COR-L47 (cell line): ENCODE measurements at places on chromosomes 3 and 15.
A peak's percentile ranks its signal among the peaks of the same experiment; 100 is the strongest.

GRCh38 chr3:108953210-108953609 is 469 bp downstream of the GUCA1C start:
- DNase-seq = no peak

DNA sequence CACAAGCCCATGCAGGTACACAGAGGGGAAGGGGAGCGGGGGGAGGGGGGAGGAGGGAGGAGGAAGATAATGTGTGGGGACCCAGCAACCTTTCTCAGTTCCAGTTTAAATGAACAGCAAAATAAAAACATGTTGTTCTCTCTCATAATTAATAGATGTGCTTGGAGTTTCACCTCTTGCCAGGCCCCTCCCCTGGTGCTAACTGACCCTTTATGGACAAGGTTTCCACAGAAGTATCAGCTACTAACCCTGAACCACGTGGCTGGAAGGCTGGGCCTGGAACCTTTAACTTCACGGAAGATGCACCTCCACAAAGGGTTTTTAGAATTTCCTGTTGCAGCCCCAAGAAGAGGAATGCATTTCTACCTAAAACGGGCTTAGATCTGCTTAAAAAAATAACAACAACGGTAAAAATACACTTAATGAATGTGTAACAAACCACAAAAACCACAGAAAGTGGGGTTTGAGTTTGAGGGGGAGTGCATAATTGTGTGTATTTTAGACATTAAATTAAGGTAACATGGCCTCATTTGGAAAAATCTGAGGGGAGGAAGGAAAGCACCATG is 14.8 kb upstream of the SMAD3 start:
- no peak for DNase-seq

DNA sequence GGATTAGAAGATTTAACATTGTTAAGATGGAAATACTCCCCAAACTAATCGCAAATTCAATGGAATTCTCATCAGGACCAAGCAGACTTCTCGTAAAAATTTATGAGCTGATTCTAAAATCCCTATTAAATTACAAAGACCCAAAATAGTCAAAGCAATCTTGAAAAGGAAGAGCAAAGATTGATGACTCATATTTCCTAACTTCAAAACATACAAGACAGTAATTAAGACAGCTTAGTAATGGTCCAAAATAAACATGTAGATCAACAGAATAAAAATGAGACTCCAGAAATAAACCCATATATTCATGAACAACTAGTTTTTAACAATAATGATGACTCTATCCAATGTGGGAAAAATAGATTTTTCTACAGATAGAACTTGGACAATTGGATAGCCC is 148.7 kb downstream of the SI start:
- no peak for DNase-seq

GRCh38 chr3:14265246-14265962 is 86.8 kb downstream of the LSM3 start:
- DNase-seq = peak; percentile 42

GRCh38 chr3:136621628-136622027 is 130.6 kb downstream of the STAG1 start:
- no peak for DNase-seq

DNA sequence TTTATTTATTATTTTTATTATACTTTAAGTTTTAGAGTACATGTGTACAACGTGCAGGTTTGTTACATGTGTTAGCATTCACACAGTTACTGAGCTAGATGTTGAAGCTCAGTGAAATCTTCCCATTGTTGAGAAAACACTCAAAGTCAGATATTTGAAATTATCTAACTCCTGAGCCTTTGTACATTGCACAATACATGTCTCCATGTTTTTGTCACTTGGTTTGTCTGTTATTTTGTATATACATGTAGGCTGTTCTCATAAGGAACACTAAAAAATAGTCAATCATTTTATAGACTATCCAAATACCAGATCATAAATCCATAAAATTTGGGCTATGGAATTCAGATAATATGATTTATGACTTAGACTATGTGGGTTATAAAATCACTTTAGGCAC is 1126.5 kb downstream of the NSUN3 start:
- no peak for DNase-seq

- no peak for DNase-seq
Observed at GRCh38 chr15:66839506-66840112, 137.6 kb downstream of the SMAD6 start.

DNA sequence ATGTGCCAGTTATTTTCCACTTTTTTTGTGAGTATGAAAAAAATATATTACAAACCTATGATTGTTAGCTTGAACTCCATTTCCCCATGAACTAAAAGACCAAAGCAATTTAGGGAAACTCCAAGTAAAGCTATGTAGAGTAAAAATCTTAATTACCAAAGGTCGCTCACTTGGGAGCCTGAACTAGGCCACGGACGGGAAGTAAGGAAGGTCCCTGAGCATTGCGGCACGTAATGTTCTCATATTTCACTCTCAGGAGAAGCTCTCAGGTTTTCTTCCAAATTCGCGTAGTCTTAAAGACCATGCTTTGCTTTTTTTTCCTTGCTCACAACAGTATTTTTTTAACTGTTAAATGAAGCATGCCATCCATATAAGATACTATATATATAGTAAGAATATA is 215.3 kb upstream of the RARB start:
- no peak for DNase-seq

DNA sequence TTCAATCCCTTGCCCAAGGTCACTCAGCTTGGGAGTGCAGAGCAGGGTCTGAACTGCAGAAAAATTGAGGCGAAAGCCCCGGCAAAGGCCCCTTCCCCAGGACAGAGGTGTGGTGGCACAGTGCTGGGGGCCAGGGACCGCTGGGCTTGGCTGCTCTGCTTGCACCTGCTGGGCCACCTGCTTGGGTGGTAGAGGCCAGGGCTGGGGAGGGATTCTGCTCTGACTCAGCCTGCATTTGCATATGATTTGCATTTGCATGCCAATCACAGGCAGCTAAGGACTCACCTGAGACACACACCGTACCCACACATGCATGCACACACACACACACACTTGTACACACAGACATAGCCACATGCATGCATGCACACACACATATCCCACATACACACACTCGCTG is 9.9 kb downstream of the GRM2 start:
- no peak for DNase-seq

GRCh38 chr3:107988460-107989175 is 102.2 kb downstream of the CD47 start:
- no peak for DNase-seq

GRCh38 chr15:29596266-29596665 is 226.0 kb downstream of the TJP1 start:
- DNase-seq = no peak

GRCh38 chr15:31260646-31261265 is 65.9 kb upstream of the KLF13 start:
- no peak for DNase-seq

DNA sequence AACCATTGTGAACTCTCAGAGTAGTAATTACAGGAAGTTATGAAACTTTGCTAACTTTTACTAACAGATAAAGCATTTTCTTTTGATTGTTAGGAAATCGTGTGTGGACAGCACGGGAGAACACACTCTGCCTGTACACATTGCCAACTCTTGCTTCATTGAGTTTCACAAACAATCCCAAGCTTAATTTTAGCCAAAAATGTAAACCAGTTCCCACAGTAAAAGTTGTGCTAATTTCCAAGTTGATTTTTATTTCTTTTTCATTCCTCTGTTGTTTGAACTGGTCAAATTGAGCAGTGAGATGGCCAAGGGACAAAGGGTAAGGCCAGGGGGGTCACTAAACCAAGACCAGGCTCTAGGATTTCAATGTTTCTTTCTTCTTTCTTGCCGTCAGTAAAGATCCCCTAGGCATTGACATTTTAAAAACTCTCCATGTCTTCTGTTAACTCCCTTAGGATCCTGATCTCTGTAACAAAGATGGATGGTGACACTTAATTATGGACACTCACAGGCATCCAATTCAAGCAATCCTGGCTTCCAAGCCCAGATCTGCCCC is 414.9 kb downstream of the RBMS3 start:
- no peak for DNase-seq

DNA sequence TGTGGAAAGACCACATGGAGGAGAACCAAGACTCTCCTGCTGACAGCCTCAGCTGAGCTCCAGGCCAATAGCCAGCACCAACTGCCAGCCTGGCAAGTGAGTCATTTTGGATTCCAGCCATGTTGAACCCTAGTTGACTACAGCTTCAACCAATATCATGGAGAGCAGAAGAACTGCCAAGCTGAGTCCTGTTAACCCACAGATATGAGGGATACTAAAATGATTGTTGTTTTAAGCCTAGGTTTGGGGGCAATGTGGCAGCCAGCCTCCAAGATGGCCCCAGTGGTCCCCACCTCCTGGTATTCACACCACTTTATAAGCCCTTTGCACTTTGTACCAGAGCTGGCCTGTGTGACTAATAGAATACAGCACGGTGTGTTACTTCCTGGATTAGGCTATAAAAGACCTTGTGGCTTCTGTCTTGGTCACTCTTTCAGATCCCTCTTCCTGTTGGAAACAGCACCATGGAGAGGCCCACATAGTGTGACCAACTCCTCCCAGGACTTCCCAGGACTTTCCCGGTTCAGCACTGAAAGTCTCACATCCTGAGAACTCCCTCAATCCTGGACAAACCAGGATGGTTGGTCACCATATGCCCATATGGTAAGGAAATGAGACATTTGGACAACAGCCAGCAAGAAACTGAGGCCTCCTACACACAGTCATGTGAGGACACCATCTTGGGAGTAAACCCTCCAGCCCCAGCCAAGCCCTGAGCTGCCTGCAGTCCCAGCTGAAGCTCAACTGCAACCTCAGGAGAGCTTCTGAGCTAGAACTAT is 32.4 kb upstream of the CDV3 start:
- no peak for DNase-seq

- DNase-seq = peak; percentile 54
Observed at GRCh38 chr3:141229132-141229531, 2.5 kb upstream of the PXYLP1 start.

DNA sequence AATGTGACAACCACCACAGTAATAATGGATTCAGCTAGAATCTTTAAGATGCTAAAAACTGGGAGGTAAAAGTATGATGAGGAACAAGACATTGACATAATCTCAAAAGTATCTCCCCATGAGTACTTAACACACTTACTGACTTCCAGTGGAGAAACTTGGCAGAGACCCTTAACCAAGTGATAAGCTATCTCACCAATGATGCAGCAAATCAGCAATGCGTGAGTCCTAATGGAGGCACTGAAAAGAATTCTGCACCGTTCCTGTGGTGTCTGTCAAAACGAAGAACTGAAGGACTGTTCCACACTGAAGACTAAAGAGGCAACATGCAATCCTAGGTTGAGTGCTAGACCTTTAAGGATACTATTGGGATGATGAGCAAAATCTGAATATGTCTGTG is 67.9 kb upstream of the OCA2 start:
- DNase-seq = no peak
